ENCODE measurements at places on chromosomes 3 and 15. TPM values are rescaled to one million over a fixed set of nuclear protein-coding genes. Genes with fewer than 3 reads are reported as not detected.

HESX1 gene
- total RNA-seq: 0.57 TPM

ATP8B4 gene
- total RNA-seq: 29.2 TPM

GRCh38 chr3:136197159-136197793 is 1.1 kb upstream of the MSL2 start:
- DNase-seq: no peak

- no peak for DNase-seq
Measured at GRCh38 chr15:67415181-67415580, 105.8 kb upstream of the C15orf61 start.

GRCh38 chr3:173624086-173624485 is 226.5 kb downstream of the NLGN1 start:
- no peak for DNase-seq

Data from ureter (tissue), 1 donor.